ENCODE measurements at places on chromosomes 16 and 17. TPM values are rescaled to one million over a fixed set of nuclear protein-coding genes. Genes with fewer than 3 reads are reported as not detected.

GRCh38 chr16:85082173-85083050, 29.9 kb downstream of the CIBAR2 start:
- DNase-seq, result no peak

DNA sequence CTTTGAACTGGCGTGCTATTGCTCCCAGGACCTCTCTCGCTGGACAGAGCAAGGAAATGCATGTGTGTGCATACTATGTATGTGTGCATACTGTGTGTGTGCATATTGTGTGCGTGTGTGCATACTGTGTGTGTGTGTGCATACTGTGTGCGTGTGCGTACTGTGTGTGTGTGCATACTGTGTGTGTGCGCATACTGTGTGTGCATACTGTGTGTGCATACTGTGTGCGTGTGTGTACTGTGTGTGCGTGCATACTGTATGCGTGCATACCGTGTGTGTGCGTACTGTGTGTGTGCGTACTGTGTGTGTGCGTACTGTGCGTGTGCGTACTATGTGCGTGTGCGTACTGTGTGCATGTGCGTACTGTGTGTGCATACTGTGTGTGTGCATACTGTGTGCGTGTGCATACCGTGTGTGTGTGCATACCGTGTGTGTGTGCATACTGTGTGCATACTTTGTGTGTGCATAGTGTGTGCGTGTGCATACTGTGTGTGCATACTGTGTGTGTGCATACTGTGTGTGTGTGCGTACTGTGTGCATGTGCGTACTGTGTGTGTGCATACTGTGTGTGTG, 89.4 kb downstream of the RPTOR start:
- DNase-seq, result no peak

DNA sequence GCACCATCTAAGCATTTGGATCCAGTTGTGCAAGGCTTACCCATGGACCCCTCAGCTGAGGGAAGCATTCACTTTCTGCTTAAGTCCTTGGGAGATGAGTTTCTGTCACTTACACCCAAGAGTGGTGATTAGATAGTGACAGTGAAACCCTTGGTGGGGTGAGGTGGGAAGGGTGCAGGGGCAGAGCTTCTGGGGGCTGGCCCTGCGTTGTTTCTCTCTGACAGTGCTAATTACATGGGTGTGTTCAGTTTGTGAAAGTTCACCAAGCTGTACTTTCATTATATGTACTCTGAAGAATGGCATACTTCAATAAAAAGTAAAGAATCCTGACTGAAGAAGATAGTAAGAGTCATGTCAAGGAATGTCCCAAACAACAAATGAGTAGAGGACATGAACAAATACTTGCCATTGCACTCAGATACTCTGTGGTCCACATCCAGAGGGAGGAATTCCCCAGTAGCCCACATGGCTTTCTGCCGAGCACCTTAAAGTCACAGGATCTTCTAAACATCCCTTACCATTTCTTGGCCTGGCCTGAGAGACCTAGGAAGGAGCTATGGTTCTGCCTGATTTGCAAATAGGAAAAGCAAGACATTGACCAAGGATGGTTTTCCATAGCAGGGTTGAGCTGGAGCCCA, 8.4 kb downstream of the CHST6 start:
- DNase-seq, result no peak

- DNase-seq, result peak; percentile 36
Measured at GRCh38 chr17:42362245-42362961, 25.8 kb downstream of the STAT3 start.

DNA sequence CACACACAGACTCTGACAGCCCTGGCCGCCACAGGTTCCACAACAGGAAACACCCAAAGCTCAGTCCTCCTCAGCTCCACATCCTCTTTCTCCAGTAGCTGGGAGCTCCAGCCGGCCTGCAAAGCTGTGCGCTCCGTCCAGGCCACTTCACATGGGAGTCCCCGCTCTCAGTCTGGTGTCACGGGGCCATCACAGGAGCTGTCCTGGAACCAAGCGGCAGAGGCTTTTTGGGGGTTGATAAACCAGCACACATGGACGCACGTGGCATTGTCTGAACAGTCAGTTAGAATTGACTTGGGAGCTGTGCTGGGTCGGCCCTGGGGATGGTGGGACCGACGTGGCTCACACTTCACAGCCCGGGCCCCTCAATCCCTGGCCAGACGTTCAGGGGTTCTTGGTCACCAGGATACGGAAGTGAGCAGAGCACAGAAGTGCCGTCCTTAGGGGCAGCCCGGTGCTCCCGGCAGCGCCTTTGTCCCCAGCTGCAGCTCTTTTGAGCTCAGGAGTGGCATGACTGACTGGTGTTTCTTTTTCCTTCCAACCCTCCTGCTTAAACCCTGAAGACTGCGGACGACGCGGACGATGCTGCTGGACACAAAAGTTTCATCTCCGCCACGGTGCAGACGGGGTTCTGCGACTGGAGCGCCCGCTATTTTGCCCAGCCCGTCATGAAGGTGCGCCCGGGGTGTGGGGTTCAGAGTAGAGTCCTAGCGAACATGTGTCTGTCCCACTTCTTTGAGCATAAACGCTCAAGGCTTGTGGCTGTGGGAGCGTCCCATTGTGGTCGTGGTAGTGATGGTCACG, 66.6 kb upstream of the CHMP6 start:
- DNase-seq, result no peak

- no peak for DNase-seq
Measured at GRCh38 chr16:13781169-13781564, 138.8 kb upstream of the ERCC4 start.

DNA sequence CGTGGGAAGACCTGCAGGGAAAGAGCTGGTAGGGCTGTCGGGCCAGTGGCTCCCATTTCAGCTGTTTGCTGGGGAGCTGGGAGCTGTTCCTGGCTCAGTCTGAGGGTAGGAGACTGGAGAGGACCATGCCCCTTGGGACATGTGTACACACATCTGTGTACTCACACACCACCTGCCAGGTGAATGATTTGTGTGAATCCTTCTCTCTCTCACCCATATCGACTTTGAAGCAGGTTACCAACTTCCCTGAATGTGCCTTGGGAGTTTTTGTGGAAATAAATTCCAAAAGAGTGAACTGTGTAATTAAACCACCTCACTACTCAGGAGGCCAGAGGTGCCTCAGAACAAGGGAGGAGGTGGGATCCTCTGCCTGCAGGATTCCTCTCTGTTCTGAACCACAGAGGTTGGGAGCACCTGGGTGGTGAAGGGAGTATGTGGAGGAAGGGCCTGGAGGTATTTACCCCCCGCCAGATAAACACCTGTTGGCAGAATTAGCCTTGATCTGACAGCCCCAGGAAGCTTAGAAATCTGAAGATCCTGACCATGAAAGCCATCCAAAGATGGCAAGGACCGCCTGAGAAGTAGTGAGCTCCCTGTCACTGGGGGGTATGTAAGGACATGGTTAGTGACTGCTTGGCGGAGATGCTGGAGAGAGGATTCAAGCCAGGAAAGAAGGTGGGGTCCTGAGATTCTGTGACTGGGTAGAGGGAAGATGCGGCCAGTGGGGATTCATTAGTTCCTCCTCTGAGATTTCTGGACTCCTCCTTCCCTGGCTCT, 3.3 kb downstream of the ABCC3 start:
- no peak for DNase-seq

LDHD gene
- 97.9 TPM for total RNA-seq

TEKT1 gene
- total RNA-seq, result not detected

SRCIN1 gene
- total RNA-seq, result 2.0 TPM

CSH1 gene
- total RNA-seq, result not detected

CHST4 gene
- total RNA-seq, result not detected

MEOX1 gene
- total RNA-seq, result 8.4 TPM

CDK10 gene
- 26.7 TPM for total RNA-seq

Data from left ventricle myocardium inferior (tissue), 1 donor.